ENCODE measurements at places on chromosomes 1 and 21.

GRCh38 chr1:167136806-167137205, 42.9 kb downstream of the STYXL2 start:
- no peak for DNase-seq

- no peak for DNase-seq
Observed at GRCh38 chr1:17520473-17521319, 18.8 kb upstream of the ARHGEF10L start.

DNA sequence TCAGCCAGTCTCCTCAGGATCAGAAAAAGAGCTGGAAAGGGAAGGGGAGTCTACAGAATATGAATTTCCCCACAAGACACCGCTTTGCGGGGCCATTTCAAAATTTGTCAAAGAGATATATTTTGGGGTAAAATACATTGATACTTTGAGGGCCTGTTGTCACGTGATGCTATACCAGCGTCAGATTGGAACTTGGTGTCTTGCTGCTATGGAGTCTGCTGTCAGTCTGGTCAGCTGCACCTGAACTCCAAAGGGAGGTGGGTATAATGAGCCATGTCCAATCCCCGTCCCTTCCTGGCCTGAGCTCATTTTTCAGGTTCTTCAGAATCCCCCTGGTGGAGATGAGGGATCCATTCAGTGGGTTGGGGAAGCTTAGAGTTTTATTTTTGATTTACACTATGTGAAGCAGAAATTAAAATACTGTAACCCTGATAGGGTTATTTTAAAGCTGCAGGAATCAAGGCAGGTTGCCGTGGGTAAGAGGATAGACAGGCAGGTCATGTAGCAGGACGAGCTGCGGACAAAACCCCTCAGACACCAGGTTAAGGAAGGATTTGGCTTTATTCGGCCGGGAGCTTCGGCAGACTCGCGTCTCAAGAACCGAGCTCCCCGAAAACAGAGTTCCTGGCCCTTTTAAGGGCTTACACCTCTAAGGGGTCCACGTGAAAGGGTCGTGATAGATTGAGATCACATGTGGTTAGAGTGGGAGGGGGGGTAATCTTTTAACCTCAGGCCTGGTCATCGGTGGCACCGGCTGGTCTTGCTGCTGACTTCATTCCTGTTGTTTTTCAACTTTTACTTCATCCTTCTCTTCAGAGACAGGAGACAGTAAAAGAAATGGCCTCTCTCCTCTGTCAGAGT, 2.2 kb upstream of the POFUT2 start:
- DNase-seq: peak; percentile 26

- no peak for DNase-seq
Observed at GRCh38 chr1:23792151-23792945, 1.4 kb downstream of the LYPLA2 start.

GRCh38 chr1:228275179-228275429, 67.3 kb downstream of the OBSCN start:
- no peak for DNase-seq

DNA sequence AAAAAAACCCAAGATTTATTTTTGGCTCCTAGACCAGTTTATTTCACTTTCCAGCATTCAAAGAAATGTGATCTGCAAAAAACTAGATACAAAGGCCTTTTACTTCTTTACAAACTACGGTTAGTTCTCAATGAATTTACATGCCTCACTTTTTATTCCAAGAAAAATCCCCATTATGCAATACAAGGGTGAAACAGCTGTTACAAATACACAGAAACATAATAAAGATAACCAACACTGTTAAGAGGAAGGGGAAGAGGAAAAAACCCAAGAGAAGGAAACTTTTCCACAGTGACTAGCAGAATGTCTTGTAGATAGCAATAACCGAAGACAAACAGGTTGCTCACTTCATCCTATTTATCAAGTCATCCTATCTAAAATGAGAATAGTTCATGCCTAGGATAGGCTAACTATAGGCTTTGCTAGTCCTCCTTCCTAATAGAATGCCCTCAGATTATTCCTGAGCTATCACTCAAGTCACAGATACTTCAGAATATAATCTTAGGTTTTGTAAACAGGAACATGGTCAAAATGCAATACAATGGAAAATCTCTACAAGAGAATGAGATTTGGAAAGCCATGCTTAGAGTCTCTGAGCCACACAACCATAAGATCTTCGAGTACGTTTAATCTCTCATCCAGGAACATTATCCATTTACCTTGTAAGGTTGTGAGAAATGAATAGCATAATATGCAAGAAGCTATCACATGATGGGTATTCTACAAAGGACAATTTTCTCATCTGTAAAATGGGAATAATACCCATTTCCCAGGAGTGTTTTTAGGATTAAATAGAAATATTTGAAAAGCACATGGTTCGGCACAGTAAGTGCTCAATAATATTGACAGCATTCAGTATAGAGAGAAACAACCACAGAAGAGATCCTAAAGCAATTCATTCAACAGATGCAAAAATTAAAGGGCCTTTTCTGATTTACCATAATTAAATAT, 5.4 kb downstream of the PNRC2 start:
- DNase-seq: no peak

DNA sequence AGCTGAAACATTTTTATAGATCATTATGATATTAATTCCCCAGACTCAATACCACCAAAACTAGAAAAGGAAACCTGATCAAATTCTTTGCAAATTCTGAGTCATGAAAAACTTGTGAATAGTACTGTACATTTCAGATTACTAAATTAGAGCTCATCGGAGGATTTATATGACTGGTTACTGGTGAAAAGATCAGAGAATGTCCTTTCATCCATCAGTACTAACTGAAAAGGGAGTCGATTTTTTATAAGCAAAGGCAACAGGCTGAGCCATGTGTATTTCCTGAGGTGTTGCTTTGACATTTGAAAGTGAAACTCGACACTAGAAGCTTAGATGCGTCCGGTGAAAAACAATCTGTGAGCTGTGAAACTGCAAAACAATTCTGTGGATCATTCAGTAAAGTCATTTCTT, 155.7 kb downstream of the TNFSF18 start:
- DNase-seq: no peak

DNA sequence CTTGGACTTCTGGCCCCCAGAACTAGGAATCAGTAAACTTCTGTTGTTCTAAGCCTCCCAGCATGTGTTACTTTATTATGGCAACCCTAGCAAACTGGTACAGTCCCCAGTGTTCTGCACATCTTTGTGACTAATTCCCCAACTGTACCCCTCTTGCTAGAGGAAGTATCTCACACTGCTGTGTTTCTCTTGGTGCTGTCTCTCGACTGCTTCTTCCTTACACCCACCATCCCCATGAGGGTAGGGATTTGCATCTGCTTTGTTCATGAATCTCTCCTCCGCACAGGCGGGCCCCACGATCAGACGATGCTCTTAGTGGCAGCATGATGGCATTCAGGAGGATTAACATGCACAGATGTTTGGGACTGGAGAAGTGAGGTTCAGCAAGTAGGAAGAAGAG, 46.7 kb downstream of the CLIC6 start:
- DNase-seq: no peak
